ENCODE measurements at places on chromosomes 12 and 14.
A peak's percentile ranks its signal among the peaks of the same experiment; 100 is the strongest.

DNA sequence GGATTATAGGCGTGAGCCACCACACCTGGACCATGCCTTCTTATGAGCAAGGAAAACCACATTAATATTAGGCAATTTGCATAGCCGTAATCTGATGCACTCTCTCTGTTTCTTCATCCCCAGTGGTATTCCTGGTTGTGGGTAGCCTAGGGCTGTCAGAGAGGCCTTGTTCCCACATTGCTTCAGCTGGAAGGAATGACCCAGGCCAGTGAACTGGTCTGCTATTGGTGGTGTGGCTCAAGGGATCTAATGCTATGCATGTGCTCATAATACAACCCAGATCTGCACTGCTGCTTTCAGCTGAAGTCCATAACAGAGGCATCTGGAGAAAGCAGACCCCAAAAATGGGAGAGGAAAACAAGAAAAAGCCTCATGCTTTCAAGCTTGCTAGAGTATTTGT, 33.1 kb upstream of the G2E3 start:
- no peak for DNase-seq

DNA sequence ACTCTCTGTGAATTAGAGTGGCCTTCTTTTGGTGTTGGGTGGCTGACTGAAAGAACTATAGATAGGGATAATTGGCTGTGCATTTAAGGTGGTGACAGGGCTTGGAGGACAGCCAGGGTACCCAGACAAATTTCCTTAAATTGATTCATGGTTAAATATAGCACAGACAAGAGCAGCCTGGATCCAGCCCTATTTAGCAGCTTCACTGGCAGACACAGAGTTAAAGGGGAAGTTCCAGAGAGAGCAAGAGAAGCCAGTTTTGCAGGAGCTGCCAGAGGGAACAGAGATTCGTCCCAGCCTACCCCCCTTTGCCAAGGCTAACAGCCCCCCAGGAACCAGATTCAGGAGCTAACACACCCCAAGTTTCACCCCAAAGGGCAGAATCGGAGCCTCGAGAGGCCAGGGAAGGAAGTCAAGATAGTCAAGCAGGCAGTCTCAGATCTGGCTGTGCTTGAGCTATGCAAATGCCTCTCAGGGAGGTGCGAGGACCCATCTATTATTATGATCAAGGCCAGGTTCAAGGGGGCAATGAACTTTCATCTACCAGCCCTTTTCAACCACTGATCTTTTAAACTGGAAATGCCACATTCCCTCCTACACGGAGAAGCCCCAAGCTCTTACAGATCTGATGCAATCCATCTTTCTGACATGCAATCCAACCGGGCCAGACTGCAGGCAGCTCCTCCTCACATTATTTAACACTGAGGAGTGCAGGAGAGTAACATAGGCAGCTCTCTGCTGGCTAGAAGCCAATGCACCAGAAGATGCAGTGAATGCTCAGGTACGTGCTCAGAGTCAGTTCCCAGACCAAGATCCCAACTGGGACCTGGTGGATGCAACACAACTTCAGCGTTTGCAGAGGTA, 58.2 kb downstream of the DHRS2 start:
- DNase-seq: no peak

DNA sequence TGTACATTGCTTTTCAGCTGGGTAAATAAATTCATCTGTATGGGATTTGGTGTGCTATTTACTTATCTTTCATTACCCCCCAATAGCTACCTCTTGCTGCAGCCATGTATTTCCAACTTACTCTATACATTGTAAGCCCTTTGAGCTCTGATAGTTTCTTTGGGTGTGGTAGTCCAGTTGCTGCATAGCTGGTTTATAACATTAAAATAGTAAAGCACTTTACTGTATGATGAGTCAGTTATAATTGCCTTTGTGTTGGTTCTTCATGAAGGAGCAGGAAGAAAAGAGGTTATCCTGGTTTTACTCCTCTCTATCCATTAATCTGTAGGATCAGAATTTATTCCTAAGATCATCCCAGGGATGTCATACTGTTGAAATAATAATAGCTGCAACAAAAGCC, 15.7 kb downstream of the TBC1D30 start:
- no peak for DNase-seq

GRCh38 chr12:30395190-30395589, 300.5 kb downstream of the IPO8 start:
- DNase-seq: no peak

GRCh38 chr12:12642916-12643315, 31.2 kb downstream of the CREBL2 start:
- no peak for DNase-seq

DNA sequence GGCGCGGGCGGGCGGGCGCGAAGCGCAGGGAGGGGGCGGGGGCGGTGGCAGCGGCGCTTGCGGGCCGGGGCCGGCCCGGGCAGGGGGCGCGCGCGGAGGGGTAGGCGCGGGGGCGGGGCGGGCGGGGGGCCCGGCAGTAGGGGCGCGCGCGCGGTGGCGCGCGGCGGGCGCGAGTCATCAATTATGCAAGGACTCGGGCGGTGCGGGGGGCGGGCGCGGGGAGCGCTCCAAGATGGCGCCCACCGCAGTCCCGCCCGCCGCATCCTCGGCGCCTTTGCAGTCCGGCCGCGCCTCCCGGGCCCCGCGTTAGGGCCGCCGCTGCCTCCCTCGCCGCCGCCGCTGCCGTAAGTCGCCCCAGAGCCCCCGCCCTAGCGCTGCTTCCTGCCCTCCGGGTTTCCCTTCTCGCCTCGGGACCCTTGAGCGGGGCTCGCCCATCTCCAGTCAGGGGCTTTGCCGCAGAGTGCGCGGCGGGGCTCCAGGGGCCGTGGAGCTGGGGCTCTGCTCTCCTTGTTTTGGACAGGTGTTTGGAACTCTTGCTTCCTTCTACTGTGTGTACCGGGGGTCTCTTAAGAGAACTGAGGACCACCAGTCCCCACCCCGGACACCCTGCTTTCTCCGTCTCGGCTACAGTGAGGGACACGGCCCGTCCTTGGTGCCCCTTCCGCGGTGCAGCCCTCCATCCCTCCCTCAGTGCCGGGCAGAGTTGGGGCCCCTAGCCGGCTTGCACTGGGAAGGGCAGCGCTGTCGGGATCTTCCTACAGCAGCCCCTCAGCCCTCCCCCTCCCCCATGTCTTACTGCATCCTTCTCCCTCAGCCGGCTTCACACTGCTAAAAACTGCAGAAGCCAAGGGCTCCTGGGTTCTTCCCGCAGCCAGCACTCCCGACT, at the start of gene SCN8A:
SCN8A (plus strand) TSS at position 218 of the 886 bp plus-strand sequence. CDS start 71,585 bp downstream, outside the sequence.
- DNase-seq: peak; percentile 28
